ENCODE measurements at places on chromosomes 1 and 21.

GRCh38 chr1:37480125-37480466 is 5.7 kb downstream of the ZC3H12A start:
- DNase-seq, result no peak

- no peak for DNase-seq
These were observed 1.8 kb upstream of the GBP5 start for GRCh38 chr1:89274411-89274857.

DNA sequence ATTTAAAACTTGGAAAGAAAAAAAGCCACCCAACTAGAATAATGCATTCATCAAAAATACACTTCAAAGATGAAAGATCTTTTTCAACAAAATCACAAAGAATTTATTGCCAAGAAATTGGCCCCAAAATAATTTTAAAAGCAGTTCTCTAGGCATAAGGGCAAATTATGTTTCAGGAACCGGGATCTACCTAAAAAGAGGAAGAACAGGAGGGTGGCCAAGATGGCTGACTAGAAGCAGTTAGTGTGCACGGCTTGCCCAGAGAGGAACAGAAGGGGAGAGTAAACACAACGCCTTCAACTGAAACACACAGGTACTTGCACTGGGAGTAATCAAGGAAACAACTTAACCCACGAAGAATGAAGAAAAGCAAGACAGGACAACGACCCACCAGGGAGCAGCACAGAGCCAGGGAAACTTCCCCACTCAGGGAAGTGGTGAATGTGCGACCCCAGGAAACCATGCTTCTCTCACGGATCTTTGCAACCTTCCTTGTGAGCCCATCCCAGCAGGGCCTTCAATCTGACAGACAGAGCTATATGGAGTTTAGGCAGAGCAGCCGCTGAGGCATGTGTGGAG is 46.1 kb downstream of the ACKR1 start:
- DNase-seq, result no peak

DNA sequence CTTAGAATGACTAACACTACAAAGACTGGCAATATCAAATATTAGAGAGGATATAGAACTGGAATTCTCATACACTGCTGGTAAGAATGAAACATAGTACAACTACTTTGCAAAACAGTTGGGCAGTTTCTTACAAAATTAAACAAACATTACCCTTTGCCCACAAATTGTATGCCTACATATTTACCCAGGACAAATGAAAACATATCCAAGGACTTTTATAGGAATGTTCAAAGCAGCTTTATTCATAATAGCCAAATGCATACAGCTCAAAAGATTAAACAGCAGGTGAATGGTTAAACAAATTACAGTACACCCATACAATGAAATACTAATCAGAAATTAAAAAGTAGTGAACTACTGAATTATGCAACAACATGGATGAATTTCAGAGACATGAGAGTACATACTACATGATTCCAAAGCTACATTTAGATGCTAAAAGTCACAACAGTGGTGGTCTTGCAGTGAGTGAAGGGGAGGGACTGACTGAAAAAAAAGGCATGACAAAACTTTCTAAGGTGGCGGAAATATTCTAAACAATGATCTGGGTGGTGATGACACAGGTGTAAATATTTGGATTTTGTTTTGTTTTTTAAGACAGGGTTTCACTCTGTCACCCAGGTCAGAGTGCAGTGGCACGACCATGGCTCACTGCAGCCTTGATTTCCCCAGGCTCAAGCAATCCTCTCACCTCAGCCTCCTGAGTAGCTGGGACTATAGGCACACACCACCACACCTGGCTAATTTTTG is 40.4 kb downstream of the LYST start:
- DNase-seq, result no peak

DNA sequence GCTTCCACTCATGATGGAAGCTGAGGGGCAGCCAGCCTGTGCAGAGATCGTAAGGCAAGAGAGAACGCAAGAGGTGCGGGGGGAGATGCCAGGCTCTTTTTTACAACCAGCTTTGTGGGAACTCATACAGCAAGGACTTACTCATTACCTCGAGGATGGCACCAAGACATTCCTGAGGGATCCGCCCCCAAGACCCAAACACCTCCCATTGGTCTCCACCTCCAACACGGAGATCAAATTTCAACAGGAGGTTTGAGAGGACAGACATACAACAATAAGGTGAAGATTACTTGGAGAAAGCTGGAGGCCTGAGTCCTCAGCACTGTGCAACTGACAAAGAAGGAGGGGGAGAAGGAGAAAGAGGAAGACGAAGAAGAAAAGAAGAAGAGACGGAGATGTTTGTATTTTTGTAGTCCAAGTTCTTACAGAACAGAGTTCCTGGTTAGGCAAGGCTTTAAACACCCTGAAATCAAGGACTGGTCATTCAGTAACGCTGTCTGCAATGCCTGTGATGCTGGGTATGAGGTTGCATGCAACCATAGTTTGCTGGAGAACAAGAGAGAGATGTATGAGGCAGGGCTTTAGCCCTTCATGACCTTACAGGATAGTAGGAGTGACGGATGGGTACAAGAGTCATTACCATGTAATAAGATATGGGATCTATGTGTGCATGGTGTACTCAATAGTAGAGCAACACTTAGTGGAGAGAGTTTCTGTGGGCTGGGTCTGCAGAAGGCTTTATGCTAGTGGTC is 19.7 kb upstream of the GALNT2 start:
- DNase-seq, result no peak

- DNase-seq, result no peak
These were observed 2.1 kb upstream of the RGS1 start for GRCh38 chr1:192573499-192573898.

- DNase-seq, result no peak
These were observed 162.4 kb downstream of the KIF26B start for GRCh38 chr1:245317217-245317616.

GRCh38 chr1:198117267-198117666 is 39.5 kb upstream of the NEK7 start:
- no peak for DNase-seq

GRCh38 chr1:198174297-198174696 is 17.5 kb downstream of the NEK7 start:
- no peak for DNase-seq

DNA sequence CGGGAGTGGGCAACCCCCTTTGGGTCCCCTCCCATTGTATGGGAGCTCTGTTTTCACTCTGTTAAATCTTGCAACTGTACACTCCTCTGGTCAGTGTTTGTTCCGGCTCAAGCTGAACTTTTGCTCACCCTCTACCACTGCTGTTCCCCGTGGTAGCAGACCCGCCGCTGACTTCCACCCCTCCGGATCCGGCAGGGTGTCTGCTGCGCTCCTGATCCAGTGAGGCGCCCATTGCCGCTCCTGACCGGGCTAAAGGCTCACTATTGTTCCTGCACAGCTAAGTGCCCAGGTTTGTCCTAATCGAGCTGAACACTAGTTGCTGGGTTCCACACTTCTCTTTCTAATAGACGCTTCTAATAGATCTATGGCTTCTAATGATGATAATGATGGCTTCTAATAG is 488.6 kb downstream of the MRPL39 start:
- no peak for DNase-seq

DNA sequence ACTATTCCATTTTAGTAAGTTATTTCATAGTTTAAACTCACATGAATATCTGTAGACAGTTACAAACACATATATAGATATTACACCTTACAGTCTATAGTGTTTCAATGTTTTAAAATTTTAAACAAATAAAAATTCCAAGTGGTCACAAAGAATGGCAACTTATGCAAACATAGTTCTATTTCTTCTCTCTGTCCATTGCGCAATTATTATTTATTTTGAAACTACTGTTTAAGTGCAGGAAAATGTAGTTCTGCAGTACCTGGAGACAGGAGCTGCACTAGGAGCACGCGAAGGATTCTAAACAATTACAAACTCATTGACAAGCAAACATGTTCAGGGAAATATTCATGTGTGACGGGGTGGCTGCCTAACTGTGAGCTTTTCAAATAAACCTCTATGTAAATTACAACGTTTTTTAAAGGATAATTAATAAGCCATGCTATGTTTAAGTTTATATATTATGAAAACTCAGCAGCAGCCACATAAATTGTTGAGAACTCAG is 312.0 kb upstream of the DUSP10 start:
- no peak for DNase-seq

DNA sequence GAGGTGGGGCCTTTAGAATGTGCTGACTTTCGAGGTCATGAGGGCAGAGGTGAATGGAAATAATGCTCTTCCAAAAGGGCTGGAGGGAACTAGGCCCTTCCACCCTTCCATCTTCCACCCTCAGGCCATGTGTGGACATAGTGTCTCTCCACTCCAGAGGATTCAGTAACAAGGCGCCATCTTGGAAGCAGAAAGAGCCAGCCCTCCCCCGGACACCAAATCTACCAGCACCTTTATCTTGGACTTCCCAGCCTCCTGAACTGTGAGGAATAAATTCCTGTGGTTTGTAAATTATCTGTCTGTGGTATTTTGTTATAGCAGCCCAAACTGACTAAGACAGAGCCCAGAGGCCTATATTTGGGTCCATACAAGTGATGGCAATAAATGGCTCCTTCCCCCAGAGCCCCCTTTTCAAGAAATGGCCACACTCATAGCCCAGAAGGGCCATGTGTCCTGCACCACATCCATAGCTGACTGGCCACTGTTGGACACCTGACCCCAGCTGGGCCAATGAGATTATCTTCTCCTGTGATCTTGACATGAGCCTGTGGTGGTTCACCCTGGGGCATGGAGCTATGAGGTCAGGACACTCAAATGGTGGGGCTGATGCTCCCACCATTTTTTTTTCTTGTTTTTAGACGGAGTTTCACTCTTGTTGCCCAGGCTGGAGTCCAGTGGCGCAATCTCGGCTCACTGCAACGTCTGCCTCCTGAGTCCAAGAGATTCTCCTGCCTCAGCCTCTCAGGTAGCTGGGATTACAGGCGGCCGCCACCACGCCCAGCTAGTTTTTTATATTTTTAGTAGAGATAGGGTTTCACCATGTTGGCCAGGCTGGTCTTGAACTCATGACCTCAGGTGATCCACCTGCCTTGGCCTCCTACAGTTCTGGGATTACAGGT is 114.9 kb downstream of the RRAGC start:
- DNase-seq, result no peak

DNA sequence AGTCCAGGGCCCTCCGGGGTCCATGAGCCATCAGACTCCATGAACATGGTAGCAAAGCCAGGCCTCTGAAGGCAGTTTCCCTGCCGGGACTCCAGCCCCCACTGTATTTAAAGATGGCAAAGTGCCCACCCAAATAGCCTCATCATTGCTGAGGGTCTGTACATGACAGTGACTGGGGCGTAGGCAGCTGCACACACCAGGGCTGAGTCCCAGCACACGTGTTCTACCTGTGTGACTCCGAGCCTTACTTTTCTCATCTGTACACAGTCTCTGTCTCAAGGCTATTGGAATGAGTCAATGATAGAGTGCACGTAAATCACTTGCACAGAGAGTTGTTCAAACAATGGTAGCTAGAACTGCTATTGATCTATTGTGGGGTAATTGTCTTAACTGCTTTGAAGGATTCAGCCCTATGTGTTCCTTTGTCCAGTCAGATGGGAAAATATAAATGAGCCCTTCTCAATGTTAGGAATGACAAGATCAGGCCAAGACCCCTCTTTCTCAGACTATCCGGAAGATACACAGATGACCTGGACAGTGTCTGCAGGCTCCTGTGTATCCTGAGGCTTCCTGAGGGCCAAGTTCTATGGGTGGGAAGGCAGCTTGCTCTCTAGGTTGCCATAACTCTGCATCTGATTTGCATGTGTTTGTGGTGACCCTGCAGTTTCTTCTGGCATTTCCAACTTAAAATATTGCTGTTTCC is 48.9 kb downstream of the RASSF5 start:
- DNase-seq, result no peak

DNA sequence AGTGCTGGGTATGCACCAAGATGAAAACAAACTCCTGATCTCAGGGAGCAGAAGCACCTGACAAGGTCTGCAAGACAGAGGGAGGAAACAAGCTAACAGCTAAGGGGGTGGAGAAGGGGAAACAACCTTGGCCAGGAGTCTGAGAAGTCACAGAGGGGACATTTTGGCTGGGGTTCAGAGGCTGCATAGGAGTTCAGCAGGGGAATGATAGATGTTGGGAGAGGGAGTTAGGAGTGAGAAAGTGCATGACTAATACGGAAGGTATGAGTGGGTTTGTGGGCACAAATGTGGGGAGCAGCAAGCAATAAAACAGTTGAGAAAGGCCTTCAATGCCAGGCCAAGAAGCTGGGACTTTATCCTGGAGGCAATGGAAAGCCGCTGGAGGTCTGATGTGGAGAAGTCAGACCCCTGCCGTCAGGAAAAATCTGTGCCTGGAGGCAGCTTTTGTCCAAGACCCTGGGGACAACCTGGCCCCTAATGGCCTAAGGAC is 16.4 kb downstream of the EPHA2 start:
- no peak for DNase-seq

GRCh38 chr1:222618880-222619596 is 1.1 kb downstream of the MIA3 start:
- peak; percentile 43 for DNase-seq

- peak; percentile 84 for DNase-seq
These were observed 44.2 kb upstream of the LAPTM5 start for GRCh38 chr1:30801771-30802198.

- DNase-seq, result no peak
These were observed 114.3 kb downstream of the NAV1 start for GRCh38 chr1:201653233-201653632.

- DNase-seq, result no peak
These were observed 13.9 kb downstream of the AKR7A3 start for GRCh38 chr1:19274636-19275035.

DNA sequence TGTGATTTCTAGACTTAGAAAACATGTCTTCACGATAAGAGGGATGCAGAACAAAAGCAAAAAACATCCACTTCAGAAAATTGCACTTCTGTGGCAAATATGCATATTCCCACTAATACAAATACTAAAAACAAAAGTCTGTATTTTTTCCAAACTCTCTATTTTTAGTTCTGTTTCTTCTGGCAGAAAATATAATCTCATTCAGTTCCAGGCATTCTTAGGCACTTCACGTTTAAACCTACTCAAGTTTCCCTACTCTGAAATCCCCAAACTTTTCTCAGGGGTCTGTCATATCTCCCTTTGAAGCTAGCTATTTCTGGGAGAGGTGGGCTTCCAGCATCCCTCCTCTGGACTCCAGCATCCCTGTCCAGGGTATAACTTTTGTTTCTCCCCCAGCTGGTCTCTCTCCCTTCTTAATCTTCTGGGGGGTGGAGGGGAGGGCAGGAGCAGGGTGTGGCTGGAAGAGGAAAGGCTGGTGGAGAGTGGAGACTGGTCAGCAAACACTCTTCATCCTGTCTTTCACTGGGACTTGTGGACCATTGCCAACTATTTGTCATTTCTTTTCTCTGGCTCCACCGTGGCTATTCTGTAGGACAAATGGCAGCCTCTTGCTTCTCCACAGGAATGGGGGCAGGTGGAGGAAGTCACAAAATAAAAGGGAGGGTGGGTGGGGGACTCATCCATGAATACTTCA is 19.6 kb upstream of the NCF2 start:
- DNase-seq, result no peak
